Karpas-422 (cell line): ENCODE measurements at places on chromosomes 5 and 9.

DNA sequence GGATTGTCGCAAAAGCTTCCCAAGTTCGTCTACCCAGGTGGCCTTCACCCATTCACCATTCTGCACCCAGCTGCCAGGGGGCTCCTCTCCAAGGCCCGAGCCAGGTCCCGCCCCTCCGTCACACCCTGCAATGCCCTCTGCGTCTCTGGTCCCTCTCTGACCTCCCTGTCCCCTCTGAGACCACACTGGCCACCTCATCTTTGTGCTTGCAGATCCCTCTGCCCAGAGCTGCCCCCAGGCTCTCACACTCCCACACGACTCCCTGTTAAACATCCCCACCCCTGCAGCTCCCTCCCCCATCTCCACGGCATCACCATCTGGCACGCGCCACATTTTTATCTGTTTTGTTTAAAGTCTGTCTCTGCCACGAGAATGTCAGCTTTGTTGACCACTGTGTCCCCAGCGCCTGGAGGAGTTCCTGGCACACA, 243.6 kb downstream of the PBX3 start:
- DNase-seq = no peak
- H3K36me3 ChIP-seq = no peaks in the 10 kb centered on the region
- no peaks in the 10 kb centered on the region for H3K27me3 ChIP-seq

DNA sequence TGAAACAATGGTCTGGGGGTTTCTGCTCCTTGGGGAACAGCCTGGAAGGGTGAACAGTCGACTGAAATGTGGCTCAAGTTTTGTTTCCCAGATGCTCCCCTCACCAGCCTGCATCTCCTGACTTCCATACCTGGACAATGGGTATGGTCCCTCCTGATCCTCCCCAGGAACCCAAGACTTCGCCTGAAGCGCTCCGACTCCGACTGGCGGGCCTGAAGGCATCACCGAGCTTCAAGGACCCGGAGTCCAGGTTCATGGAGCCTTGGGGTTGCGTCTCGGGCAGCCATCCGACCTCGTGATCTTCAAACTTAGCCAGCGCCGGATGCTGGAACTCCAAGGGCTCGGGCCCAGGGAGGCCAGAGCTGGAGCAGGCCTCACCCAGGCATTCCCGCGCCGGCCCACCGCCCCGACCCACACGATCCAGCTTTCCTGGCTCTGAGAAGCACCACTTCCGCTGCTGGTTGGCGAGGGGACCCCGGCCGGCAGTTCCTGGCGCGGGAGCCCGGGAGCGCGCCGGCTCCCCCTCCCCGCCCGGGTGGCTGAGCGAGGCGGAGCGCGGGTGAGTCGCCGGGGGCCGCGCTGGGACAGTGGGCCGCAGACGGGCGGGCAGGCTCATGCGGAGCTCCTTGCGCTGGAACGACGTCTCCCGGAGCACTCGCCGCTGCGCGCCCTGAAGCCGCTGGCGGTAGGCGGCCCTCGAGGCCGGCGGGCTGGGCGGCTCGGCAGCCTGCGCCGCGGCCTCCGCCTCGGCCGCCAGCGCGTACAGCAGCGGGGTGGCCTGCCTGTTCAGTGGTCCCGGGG, 5.2 kb downstream of the SHROOM1 start:
- H3K27me3 ChIP-seq = no peaks in the 10 kb centered on the region
- no peak overlapping the region for H3K27ac ChIP-seq
- peaks cover 5% of the 10 kb centered on the region for H3K4me1 ChIP-seq
- H3K36me3 ChIP-seq = no peaks in the 10 kb centered on the region
- no peak overlapping the region for H3K4me3 ChIP-seq
- DNase-seq = no peak

DNA sequence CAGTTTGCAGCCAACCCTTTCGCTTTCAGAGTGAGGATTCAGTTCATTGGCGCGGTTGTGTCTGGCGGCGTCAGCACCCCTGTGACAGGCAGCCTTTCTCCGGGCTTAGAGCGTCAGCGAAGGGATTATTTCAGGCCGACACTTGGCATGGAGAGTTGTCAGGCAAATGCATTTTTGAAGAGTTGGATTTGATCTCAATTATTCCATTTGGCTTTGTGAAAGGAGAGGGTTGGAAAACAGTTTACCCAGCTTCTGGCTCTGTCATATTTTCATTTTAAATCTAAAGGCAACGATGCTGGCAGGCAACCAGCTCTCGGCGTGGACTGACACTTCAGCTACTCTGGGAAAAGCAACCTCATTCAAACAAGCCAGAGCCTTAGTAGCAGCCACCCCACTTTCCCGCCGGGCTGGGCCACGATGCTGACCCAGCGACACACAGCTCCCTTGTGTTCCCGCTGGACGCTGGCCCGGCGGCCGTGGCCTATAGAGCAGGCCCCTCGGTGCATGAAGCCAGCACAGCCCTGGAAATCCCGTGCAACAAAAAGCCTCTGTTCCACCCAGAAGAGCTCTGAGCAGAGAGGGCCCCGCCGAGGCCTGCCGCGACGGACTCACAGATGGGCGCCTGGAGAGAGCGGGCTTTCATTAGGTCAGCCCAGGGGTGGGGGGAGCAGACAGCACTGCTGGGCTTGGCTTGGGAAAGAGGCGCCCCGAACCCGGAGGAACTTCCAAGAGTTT, 28.9 kb upstream of the LPCAT1 start:
- DNase-seq = no peak
- H3K27ac ChIP-seq = no peak overlapping the region
- no peaks in the 10 kb centered on the region for H3K36me3 ChIP-seq

GRCh38 chr9:104386013-104386412, 118.0 kb upstream of the OR13F1 start:
- DNase-seq = no peak
- no peaks in the 10 kb centered on the region for H3K27me3 ChIP-seq
- no peaks in the 10 kb centered on the region for H3K36me3 ChIP-seq
- no peaks in the 10 kb centered on the region for H3K4me1 ChIP-seq

GRCh38 chr5:115313632-115314031, 17.2 kb upstream of the CCDC112 start:
- H3K4me3 ChIP-seq = no peak overlapping the region
- no peaks in the 10 kb centered on the region for H3K4me1 ChIP-seq
- no peaks in the 10 kb centered on the region for H3K27me3 ChIP-seq
- H3K36me3 ChIP-seq = no peaks in the 10 kb centered on the region

DNA sequence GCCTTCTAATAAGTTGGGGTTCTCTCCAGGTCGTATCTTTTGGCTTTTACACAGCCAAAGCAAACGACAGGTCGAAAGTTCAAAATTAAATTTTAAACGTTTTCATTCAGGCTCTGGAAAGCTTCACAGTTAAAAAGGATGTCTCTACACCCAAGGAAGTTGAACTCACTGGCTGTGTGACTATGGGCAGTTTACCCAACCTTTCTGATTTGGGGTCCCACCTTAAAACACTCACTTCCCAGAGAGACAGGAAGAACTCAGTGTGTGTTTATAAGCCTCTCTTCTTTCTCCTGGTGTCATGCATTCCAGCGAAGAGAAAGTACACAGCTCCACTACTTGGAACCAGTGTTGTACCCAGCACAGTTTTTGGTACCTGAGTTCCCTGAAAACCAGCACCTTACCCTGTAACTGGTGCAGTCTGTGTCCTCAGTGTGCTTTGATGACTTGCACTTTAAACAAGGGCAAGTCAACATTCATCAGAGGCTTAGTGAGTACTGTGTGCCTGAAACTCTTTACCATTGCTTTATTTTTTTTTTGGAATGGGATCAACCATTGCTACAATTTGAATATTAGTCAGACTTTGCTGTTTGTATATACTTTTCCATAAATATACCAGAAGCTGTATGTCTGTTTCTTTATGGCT, 1.7 kb downstream of the SRD5A1 start:
- peak; percentile 37 for DNase-seq
- no peaks in the 10 kb centered on the region for H3K27me3 ChIP-seq
- peak overlapping the region; percentile 58 for H3K4me3 ChIP-seq
- H3K36me3 ChIP-seq = peaks cover 17% of the 10 kb centered on the region

- no peaks in the 10 kb centered on the region for H3K36me3 ChIP-seq
- H3K4me3 ChIP-seq = no peak overlapping the region
- DNase-seq = no peak
- peaks cover 3% of the 10 kb centered on the region; the same call in 1 of the 2 replicates for H3K4me1 ChIP-seq
- H3K27ac ChIP-seq = no peak overlapping the region
These were observed 170.4 kb upstream of the PANK3 start for GRCh38 chr5:168749391-168750100.
